Effector memory CD8-positive, alpha-beta T cell (primary cell): ENCODE measurements at places on chromosomes 3 and 15.
A peak's percentile ranks its signal among the peaks of the same experiment; 100 is the strongest.

- no peak for DNase-seq
Observed at GRCh38 chr3:181581656-181582055, 130.1 kb upstream of the SOX2 start.

GRCh38 chr15:59818336-59818735 lies 129.2 kb upstream of the BNIP2 start:
- DNase-seq = no peak

DNA sequence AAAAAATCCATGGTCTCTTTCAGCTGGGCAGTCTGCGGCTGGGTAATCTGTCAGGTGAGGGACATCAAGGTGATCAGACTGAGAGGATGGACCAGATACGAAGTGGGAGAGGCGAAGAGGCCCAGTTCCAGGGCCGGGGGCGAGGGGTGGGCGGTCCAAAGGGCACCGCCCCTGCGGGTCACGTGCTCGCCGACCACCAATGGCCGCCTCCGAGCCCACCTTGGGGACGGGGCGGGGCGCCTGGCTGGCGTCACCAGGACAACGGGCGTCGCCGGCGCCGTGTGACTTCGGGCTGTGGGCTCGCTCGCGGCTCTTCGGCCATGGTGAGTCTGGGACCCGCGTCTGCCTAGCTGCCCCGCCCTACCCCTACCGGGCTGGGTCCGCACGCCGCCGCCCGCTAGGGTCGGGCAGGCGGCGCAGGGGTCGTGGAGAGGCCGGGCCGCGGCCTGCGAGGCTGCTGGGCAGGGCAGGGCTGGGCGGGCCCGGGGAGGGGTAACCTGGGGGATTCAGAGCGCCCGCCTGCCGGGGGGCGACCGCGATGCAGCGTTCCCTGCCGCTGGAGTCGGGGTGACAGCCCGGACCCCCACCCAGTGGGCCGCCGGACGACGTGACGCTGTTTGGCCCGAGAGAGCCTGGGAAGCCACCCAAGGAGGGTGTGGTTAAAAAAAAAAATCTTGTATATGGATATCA lies at the start of gene FBXL2:
Gene FBXL2 (plus strand): TSS at position 250 of the 690 bp plus-strand sequence. CDS start 71 bp downstream, at position 321.
- DNase-seq = no peak

GRCh38 chr3:150653110-150653561 lies 50.0 kb downstream of the SELENOT start:
- no peak for DNase-seq

DNA sequence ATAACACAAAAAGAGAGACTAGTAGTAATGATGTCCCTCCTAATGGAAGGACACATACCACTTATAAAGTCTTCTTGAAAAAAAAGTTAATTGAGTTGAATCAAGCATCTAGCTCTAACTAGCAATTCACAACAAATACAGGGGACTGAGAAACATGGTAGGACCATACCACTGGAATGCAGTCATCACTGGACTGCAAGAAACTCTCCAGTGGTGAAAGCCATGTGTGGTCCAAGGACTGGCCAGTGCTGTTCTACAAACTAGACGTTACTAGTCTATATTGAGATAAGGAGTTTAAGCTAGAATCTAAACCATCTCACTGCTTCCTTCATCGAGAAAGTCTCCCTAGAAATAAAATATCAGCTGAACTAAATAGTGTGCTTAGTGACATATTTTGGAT lies 16.7 kb downstream of the FBN1 start:
- no peak for DNase-seq

GRCh38 chr3:126378341-126378751 lies 16.4 kb upstream of the CFAP100 start:
- no peak for DNase-seq

DNA sequence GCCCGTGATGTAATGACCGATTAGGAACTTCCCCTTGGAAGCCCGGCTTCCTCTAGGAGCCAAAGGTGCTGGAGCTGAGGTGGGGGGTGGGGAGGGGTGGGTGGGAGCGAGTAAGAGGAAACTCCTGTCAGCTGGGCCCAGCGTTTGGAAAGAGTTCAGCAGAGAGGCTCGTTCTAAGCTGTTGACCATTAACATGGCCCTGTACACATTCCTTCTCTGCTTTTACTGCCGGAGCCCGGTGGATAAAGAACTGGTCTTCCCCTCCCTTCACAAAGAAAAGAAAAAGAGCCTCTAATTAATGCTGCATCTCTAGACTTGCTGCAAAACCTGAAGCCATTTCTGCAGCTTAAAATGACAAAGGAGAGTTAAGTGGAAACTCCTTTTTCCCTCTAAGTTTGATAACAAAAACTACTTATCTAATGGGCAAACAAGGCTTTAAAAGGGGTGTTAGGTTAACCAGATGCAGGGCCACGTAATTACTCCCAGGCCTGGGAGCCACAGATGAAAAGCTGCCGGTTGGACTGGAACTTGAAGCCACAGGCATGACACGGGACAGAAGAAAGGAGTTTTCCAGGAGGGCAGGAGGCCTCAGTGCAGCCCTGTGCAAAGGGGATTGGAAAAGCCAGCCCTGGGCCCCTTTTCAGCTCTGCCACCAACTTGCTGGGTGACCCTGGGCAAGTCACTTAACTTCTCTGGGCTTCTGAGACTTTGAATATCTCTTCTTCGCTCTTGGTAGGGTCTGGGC lies 71.3 kb downstream of the SMAD6 start:
- DNase-seq = no peak

GRCh38 chr3:141454906-141455602 lies 31.8 kb upstream of the RASA2 start:
- DNase-seq = peak; percentile 27

- no peak for DNase-seq
Observed at GRCh38 chr3:73452729-73453128, 172.0 kb downstream of the PDZRN3 start.

DNA sequence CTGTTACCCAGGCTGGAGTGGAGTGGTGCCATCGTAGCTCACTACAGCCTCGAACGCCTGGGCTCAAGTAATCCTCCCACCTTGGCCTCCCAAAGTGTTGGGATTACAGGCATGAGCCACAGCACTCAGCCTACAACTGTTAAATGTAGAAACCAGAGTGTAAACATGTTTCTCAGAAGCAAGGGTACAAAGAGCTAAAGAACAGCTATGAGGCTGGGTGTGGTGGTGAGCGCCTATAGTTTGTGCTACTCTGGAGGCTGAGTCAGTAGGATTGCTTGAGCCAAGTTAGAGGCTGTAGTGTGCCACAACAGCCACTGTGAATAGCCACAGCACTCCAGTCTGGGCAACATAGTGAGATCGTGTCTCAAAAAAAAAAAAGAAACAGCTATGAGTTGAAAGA lies 4.8 kb upstream of the MINDY2 start:
- no peak for DNase-seq

- DNase-seq = no peak
Observed at GRCh38 chr3:25428789-25429335, 799 bp downstream of the RARB start.

DNA sequence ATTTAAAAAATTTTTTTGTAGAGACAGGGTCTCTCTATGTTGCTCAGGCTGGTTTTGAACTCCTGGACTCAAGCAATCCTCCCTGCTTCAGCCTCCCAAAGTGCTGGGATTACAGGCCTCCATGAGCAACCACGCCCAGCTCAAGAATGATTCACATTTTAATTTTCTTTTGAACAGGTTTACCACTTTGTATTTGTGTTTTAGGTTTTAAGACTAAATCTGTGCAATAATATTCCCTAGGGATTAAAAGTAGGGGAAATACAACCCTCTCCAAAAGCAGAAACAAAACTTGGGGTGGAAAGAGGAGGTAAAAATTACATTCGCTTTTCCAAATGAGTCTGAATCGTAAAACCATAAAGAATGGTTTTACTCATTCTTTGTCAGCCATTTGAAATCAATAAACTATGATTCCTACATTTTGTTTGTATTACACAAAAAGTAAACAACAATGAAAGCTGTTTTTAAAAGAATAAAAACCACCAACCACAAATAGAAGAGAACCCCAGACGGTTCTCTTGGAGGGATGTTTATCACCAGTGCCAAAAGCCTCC lies 37.8 kb downstream of the SLC24A1 start:
- no peak for DNase-seq

- no peak for DNase-seq
Observed at GRCh38 chr3:62493109-62493801, 119.9 kb upstream of the FEZF2 start.

DNA sequence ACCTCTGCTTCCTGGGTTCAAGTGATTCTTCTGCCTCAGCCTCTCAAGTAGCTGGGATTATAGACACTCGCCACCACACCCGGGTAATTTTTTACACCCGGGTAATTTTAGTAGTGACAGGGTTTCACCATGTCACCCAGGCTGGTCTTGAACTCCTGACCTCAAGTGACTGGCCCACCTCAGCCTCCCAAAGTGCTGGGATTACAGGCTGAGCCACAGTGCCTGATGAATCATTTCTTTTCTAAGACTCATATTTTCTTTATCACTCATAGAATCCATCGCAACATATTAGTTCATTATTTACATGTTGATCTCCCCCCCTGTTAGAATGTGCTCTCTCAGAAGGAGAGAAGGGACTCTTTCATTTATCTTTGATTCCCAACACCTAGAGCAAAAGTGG lies 109.5 kb upstream of the PTPRG start:
- no peak for DNase-seq

GRCh38 chr3:23592961-23593931 lies 212.5 kb upstream of the UBE2E1 start:
- DNase-seq = no peak

- no peak for DNase-seq
Observed at GRCh38 chr3:38227989-38228388, 37.6 kb upstream of the SLC22A13 start.

- DNase-seq = no peak
Observed at GRCh38 chr3:15682561-15683185, 81.1 kb downstream of the BTD start.

DNA sequence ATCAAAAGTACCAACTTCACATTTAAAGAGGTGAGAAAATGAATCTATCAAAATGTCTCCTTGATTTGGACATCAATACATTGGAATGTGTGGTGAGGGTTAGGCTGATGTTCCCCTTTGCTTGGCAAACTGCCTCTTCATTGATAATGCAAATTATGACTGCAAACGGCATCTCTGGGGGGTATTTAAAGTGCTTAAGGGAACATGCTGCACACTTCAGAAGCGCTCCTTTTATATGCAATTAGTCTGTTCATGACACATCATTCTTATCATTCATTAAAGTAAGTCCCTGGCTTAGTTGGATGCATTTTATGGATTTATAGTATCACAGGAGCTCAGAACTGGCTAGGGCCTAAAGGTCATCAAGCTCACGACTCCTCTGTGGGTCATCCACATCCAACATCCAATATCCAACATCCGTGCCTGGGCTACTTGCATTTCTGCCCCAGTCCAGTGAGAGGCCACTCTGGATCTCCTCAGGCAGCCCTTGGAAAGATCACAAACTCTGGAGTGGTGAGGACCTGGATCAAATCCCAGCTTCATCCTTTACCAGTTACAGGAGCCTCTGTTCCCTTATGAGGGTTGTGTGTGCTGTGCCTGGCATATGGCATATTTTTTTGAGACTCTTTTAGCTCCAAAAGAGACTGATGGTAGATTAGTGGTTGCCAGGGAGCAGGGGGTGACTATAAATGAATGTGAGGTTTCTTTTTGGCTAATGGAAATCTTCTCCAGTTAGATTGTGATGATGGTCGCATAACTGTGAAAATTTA lies 136.8 kb upstream of the FOXB1 start:
- no peak for DNase-seq

DNA sequence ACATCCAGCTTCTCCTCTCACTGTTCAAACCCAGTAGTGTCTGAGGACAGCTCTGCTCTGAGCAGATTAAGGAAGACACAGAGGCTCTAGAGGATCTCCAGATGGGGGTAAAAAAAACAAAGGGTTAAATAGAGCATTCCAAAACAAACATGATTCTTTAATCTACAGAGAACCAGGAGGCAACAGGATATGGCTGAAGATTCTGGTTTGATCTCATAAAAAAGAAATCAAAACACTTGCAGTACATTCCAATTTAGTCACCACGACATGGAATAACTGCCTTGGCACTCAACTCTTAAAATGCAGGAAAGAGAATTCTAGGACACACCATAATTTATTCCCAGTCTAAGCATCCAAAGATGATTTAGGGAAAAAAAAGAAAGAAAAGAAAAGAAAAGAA lies 32.0 kb downstream of the TM4SF4 start:
- DNase-seq = no peak

GRCh38 chr3:168416446-168416845 lies 320.7 kb upstream of the GOLIM4 start:
- no peak for DNase-seq

- DNase-seq = no peak
Observed at GRCh38 chr3:152121270-152121636, 147.5 kb upstream of the MBNL1 start.

- no peak for DNase-seq
Observed at GRCh38 chr3:106135451-106136160, 266.8 kb upstream of the CBLB start.

DNA sequence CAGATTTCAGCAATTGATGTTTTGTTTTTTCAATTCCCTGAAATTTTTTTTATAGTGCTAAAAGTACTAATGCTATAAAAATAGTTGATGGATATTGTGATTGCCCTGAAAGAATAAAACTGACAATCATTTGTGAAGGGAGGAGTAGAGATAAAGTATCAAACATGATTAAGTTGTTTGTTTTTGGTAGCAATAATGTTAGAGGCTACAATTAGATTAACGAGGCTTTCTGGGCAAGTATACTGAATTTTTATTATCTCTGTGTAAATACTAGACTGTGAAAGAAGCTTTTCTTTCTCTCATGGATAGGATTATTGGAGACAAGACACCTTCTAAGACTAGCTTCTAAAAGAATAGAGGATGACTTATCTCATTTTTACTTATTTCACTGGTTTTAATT lies 15.6 kb downstream of the NR1D2 start:
- no peak for DNase-seq

GRCh38 chr3:17466028-17466427 lies 276.4 kb downstream of the TBC1D5 start:
- DNase-seq = no peak

DNA sequence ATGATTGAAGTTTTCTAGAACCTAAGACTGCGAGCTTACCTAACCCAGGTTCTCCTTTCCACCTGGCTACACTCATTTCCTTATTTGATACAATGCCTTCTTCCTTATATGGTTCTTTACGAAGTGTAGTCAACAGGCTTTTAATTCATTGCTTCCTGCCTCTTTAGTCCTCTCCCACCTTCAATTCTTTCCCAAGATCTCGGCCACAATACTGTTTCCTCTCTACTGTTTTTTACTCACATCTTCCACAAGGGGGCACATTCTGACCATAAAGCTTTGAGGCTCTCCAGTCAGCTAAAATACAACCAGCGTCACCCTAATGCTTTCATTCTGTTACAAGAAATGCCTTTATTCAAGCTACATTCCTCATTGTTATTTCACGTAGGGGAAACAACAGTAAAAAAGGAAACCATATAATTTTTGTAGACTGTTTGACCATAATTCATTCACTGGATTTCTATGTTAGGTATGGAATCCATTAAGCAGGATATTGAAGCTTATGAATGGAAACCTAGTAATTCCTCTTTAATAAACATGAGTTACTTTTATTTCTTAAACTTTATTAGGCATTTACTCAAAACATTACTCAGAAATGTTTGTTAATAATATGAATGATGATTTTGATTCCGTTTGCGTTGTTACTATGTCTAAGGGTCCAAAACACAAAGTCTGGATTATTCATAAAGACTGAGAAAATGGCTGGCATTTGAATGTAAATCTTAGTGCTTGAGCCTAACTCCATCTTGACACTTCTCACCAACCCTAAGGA lies 29.5 kb upstream of the VEPH1 start:
- DNase-seq = no peak
